Stimulated activated CD4-positive, alpha-beta T cell treated with anti-CD3 and anti-CD28 coated beads, TNF-alpha, amount 100 ng/mL, for 24 hours (primary cell): ENCODE measurements at places on chromosomes 11 and 22.

DNA sequence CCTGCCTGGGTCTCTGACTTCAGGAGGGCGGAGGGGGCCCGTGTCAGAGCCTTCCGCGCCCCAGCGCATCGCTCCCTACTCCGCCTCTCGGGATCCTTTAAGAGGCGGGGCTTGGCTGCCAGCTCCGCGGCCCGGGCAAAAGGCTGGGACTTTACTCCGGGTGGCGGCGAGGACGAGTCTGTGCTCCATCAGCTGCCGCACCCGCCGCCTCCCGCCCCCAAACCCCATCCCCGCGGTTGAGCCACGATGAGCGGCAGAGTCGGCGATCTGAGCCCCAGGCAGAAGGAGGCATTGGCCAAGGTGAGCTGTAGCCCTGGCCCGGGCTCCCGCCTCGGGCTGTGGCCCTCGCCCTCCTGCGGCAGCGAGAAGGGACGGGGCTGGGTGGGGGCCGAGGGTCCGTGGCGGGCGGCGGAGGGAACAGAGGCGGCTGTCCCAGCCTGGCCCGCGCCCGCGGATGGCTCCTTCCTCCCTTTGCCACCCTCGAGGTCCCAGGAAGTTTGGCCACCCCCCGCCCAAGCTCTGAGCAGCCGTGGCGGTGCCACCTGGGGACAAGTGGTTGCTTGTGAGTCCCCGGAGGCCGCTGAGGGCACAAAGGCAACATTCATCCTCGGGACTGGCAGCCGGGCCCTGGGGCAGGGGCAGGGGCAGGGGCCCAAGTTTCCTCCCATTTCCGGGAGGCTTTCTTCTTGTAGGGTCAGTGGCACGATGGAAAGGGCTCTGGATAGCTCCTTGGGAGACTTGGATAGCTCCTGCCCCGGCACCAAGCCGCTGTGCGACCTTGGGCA, at the start of gene SEC14L2:
Gene SEC14L2 (plus strand): TSS at position 148 of the 785 bp plus-strand sequence. CDS start 99 bp downstream, at position 247.
- DNase-seq, result peak; percentile 40

GRCh38 chr11:122984186-122985011, 2.8 kb upstream of the BSX start:
- no peak for DNase-seq

- no peak for DNase-seq
These were observed 189.3 kb downstream of the DBX1 start for GRCh38 chr11:19970944-19971343.

DNA sequence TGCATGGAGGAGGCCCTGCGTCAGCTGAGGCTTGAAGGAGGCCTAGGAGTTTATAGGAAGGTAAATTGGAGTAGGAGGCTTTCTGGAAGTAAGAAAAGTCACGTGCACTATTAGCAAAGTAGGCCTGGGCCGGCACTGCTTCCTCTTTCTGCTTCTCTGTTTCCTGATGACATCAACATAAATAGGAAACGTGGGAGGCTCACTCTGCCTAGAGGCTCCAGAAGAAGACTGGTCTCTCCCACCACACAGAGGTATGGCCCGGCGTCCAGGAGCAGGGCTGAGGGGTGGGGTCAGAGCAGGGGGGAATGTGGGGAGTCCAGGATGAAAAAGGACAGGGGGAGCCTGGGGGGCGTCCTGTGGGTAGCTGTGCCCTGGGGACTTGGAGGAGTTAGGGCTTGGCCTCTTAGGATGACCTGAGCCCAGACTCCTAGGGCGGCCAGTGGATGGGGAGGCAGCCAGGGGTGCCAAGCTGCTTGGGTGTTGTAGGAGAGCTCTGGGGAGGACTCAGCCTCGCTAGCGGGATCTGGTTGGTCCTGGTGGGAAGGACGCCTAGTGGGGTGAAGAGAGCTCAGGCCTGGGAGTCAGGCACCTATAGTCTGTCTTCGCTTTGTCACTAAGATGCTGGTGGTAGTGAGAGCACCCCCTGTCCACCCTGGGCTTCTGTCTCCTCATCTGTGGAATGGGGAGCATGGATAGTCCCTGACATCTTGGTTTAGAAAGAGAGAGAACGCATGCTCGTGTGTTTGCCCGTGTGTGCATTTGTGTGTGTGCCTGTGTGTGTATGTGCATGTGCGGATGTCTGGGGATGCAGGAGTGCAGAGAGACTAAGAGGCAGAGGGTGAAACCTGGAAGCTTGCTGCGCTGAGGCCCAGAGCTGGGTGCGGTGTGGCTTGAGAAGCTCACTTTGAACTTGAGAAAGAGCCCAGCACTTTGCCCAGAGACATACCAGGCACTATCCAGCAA, at the start of gene CSF2RB:
Gene CSF2RB (plus strand): TSS at position 202 of the 963 bp plus-strand sequence. CDS start 8,580 bp downstream, outside the sequence.
- no peak for DNase-seq

- DNase-seq, result no peak
These were observed 525 bp downstream of the DGCR2 start for GRCh38 chr22:19121631-19122142.

- no peak for DNase-seq
These were observed 18.5 kb upstream of the LRRC10B start for GRCh38 chr11:61489833-61490721.

DNA sequence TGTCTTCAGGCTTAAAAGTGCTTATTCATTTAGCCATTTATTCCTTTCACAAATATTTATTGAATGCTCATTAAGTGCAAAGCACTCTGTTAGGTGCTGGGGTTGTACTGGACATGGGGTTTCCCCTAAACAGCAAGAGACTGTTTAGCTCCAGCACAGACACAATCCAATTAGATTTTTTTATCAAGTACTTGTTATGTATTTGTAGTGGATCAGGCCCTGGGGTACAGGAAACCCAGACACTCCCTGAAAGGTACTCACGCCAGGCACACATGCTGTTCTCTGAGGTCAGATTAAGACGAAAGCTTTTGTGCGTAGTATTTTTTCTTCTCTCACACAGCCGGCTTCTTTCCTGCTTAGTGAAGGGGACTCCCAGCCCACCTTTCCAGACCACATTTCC, 218.1 kb upstream of the PLET1 start:
- no peak for DNase-seq

DNA sequence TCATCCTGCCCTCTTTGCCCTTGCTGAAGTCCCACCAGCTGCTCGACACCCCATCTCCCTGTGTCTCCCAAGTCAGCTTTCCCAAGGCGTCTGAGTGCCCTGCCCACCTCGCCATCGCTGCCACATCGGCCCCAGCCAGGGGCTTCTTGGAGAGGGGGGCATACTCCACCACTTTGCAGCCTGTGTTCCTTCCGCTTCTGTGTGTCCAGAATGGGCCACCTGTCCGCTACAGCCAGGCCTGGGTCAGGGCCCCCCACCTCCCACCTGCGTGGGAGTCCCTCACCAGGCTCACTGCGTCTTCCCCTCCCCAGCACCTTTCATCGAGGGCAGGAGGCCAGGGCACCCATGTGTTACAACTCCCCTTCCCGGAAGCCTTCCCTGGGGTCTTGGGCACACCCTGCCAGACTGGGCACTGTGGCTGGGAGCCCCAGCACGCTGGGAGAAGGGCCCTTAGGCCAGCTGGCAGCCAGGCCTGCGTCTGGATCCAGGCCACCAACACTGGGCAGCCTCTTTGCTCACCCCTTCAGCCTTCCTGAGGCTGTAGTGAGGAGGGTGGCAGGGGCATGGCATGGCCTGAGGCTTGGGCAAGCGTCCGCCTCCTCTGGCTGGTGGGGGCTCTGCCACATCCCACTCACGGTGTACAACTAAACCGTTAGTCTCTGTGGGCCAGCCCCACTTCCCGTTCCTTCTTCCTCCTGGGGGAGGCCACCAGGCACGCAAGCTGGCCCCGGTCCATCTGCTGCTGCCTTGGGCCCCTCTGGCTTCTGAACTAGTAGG, 13.4 kb downstream of the CPT1A start:
- DNase-seq, result no peak

DNA sequence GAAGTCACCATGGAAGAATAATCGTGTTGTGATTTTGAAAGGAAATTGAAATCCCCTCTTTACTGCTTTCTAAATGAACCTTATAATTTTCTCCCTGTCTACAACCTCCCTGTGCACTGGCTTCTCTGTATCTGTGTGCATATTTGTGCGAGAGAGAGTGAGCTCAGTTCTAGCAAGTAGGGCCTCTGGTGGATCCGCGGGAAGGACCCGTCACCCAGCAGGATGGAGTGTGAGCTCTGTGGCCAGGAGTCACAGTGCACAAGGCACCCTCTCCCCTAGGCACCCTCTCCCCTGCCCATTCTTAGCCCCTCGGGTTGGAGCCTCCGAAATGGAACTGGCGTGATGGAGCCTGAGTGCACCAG, 109.0 kb downstream of the TRIM29 start:
- DNase-seq, result no peak

GRCh38 chr11:44563711-44564110, 1.8 kb upstream of the CD82 start:
- no peak for DNase-seq

DNA sequence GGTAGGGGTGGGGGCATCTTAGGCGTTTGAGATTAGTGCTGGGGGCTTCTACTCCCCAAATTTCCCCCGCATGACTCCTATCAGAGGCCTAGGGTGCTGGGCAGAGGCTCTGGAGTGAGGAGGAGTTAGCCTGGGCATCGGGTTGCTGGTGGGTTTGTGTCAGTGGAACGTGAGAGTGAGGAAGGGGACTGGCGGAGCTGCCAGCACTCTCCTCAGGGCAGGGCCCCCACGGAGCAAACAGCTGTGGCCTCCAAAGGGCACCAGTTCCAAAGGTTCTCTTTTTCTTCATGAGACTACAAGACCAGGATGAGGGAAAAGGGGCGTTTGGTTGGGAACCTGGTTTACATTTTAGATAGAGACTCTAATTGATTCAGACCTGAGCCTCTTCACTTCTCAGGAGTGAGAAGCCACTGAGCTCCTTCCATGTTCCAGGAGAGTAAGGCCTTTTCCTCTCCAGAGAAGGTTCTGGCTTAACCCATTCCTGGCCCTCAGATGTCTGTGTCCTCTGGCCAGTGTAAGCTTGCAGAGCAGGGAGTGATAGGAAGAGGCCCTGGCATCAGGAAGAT, 35.6 kb upstream of the CDON start:
- no peak for DNase-seq

GRCh38 chr22:31646186-31647019, 15.6 kb downstream of the PISD start:
- peak; percentile 40 for DNase-seq

DNA sequence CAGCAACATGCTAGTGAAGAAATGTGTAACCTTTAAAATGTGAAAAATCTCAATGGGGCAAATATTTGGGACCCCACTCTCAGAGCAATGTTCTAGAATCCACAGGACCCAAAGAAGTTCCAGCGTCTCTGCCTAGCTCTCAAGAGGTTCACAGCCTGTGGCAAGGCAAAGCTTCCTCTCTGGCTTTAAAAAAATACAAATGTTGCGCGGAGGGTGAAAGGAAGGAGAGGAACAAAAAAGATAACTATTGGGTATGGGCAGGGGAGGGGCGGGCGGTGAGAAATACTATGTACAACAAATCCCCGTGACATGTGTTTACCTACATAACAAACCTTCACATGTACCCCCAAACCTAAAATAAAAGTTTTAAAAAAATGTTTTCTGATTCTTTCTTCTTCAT, 53.6 kb downstream of the PITPNB start:
- DNase-seq, result no peak

DNA sequence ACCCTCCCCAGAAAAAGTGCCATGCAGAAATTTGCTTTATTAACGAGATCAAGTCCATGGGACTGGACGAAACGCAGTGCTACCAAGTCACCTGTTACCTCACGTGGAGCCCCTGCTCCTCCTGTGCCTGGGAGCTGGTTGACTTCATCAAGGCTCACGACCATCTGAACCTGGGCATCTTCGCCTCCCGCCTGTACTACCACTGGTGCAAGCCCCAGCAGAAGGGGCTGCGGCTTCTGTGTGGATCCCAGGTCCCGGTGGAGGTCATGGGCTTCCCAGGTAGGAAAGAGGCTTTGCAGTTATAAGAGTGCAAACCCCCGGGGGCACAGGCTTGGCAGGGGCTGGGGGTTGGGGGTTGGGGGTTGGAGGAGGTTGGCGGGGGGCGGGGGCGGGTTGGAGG, 4.2 kb downstream of the APOBEC3H start:
- DNase-seq, result no peak

DNA sequence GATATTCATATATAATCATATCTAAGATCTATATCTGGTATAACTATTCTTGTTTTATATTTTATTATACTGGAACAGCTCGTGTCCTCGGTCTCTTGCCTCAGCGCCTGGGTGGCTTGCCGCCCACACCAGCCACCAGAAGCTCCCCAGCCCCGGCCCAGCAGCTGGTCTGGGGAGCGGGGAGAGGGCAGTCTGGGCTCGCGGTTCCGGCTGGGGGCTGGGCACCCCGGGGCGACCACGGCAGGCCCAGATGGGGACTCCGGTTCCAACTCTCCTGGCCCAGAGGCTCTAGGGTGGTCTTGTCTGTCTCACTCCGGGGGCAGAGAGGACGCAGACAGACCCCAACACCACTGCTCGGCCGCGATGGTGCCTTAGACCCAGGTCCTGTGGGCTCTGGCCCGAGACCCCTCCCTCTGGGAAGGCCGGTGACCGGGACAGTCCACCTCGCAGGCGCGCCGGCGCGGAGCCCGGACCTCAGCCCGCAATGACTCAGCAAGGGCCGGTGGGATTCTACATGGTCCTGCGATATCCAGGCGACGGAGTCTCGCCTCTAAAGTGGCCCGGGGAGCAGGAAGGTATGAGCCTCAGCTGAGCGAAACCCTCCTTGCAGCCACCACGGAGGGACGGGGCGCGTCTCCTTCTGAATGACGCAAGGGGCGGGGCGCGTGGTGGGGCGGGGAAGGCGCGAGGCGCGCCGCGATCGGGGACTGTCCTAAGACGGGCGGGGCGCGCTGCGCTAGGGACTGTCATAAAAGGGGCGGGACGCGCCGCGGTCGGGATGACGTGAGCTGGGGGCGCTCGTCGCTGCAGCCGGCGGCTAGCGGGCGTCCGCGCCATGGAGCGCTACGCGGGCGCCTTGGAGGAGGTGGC, at the start of gene DGCR6:
Gene DGCR6 (plus strand): TSS at position 781 of the 870 bp plus-strand sequence. CDS start 55 bp downstream, at position 836.
- DNase-seq, result no peak

GRCh38 chr22:32378707-32379272, 21.1 kb downstream of the RFPL3 start:
- no peak for DNase-seq

GRCh38 chr11:6251990-6252473, 7.6 kb upstream of the CCKBR start:
- DNase-seq, result no peak

GRCh38 chr11:35076201-35077100, 62.5 kb upstream of the CD44 start:
- DNase-seq, result no peak

GRCh38 chr11:66013762-66014100, 1.9 kb downstream of the CST6 start:
- DNase-seq, result no peak

- no peak for DNase-seq
These were observed 28.6 kb downstream of the LRP5 start for GRCh38 chr11:68340784-68341556.

- no peak for DNase-seq
These were observed 1.0 kb downstream of the ARHGAP8 start for GRCh38 chr22:44753189-44754042.

DNA sequence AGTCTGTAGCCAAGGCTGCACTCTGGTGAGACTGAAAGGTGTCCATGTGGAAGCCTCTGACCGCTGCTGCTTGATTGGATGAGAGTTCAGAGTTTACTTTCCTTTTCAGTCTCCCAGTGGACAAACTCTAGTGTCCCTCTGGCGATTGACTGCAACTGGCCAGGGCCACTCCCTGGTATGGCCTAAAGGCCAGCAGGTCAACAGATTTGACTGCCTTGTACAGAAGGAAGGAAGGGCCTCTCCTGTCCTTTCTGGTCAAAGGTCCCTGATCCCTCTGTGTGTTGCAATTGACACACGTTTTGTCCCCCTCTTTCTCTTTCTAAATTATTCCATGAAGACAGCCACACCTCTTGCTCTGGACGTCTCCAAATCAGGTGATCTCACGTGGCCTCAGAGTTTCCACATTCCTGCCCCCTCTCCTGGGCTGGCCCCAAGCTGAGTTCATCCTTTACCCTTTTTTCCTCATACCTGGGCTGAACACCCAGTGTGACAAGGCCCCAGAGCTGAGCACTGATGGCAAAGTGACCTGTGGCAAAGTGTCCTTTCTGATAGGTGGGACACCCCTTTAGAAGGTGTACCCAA, 18.7 kb upstream of the FBLN1 start:
- no peak for DNase-seq
